ENCODE measurements at places on chromosomes 7 and 10.

DNA sequence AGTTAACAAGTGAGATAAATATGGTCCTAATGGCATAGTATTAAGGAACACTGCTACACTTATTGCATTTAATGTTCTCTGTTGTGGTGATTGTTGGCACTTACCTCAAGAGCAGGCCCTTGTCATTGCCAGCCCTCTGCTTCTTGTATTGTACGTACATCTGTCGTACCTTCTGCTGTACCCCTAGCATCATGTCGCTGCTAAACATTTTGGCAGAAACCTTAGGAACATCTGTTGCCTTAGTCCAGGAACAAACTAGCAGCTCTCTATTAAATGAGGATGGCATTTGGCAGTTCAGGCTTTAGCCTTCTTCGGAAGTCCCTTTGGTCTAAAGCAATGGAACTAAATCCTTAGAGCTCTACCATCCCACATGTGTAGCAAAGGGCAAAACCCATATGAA lies 47.6 kb downstream of the PRKG1 start:
- no peak for DNase-seq

DNA sequence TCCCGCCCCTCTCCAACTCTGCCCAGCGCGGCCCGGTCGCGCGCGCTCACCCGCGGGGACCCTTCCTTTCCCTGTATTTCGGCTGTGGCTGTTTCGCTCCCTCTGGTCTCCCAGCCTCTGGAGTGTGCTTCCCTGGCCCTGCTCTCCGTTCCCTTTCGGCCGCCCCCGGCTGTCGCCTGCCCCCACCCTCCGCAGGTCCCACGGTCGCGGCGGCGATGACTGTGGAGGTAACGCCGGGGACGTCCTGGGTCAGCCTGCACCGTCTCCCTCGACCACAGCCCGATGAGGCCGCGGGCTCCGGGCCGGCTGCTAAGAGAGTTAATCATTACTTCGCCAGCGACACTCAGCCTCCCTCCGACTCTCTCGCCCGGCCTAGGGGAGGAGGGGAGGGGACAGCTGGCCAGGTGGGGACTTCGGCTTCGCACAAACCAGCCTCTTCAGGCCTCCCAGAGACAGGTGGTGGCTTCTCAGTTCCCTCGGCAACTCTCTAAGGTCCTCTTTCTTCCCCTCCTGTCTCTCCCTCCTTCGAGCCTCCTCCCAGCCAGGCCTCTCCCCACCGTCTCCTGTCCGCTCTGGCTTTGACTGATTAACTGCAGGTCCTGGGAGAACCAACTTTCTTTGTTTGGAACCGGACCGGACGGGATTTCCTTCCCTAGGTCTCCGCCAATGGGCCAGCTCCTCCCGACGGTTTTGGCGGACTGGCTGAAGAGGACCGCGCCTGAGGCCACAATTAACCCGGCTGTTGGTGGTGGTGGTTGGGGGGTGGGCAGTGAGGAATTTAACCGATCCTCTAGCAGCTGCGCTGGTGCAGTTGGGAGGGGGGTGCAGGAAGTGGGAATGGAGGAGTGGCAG lies 5.6 kb upstream of the PAX2 start:
- no peak for DNase-seq

- DNase-seq: no peak
These were observed 76.4 kb upstream of the FEZF1 start for GRCh38 chr7:122380992-122381391.

DNA sequence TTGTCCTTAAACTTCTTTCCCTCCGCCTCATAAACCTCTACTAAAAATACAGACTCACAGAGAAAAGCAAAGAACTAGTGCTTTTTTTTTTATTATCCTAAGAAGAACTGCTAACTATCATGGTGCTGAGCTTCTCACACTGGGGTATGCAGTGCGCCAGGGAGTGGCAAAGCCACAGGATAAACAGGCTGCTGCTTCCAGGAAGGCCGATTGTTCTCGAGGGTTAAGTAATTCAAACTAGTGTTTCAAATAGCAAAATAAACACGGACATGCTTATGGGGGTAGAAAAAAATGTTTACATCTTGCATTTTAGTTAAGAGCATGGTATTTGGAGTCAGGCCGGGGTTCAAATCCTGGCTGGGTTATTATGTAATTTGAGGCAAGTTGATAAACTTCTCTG lies 157.0 kb downstream of the TAX1BP1 start:
- DNase-seq: no peak
